Activated CD8-positive, alpha-beta memory T cell treated with anti-CD3 and anti-CD28 coated beads for 4 hours (primary cell): ENCODE measurements at places on chromosomes 1 and 21.

- DNase-seq: peak; percentile 36
Measured at GRCh38 chr1:26993237-26994019, at the start of gene TRNP1. TRNP1 (plus strand) TSS chr1:26993692; CDS start chr1:26993787, 95 bp downstream.

GRCh38 chr1:171817511-171818265, 23.6 kb upstream of the DNM3 start:
- peak; percentile 4 for DNase-seq

- no peak for DNase-seq
Measured at GRCh38 chr1:221040691-221041285, 161.5 kb downstream of the HLX start.

GRCh38 chr1:90964444-90965035, 57.3 kb downstream of the ZNF644 start:
- no peak for DNase-seq

DNA sequence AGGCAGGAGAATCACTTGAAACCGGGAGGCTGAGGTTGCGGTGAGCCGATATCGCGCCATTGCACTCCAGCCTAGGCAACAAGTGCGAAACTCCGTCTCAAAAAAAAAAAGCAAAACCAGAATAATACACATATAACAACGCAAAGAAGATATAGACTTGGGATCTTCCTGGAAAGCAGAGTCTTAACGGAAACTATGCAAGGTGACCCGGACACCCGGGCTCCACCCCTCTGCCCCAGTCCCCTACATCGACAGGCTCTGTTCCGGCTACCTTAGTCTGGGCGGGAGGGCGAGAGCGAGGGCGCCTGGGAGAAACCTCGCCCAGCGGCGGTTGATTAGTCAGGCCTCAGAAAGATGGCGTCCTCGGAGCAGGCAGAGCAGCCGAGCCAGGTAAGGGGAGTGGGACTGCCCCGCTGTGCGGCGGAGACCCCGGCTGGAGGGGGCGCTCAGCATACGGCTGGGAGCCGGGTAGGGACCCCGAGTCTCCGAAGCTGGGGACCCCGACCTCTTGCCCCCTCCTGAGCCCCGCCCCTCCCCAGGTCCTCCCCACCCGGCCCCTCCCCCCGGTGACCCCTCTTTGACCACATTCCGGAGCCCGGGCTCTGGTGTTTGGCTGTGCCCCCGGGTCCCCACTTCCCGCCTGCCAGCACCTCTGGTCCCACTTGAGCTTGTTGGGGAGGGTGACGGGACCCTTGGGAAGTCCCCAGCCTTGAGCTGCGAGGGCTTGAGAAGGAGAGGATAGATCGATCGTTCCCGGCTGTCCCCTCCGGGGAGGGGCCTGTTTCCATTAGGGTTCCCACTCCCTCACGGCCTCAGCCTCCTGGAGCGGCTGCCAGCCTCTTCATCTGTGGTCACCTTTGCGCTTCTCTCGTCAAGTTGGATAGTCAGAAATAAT, at the start of gene PEX14:
TSS of gene PEX14 (plus strand) at position 338 of the 895 bp plus-strand sequence. CDS start at position 355, 17 bp downstream.
- DNase-seq: peak; percentile 72

GRCh38 chr1:156640842-156641706, 843 bp upstream of the BCAN start:
- DNase-seq: no peak

- DNase-seq: no peak
Measured at GRCh38 chr1:143611159-143611558, 360.6 kb downstream of the FAM72C start.

- DNase-seq: peak; percentile 50
Measured at GRCh38 chr1:3910857-3911845, 11.1 kb upstream of the C1orf174 start.

GRCh38 chr1:60425528-60425927, 352.0 kb upstream of the C1orf87 start:
- DNase-seq: no peak

DNA sequence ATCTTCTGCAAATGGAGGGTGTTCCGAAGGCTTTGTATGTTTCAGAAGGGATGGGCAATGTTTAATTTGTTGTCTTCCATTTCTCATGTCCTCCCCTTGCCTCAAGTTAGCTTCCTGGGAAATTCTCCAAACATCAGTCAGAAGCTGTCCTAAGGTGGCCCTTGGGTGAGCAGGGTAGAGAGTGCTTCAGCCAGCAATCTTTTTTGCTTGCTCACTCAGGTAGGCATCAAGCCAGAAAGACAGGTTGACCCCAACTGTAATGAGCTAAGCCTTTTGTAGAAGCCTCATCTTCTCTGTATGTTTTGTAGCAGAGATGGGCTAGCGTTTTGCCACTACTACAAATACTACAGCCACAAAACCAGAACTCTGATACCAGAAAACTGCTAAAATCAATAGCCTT, 321.5 kb upstream of the FAM78B start:
- no peak for DNase-seq

- no peak for DNase-seq
Measured at GRCh38 chr1:221824025-221824424, 82.1 kb upstream of the DUSP10 start.

- no peak for DNase-seq
Measured at GRCh38 chr1:14539953-14540563, 58.4 kb upstream of the KAZN start.

- no peak for DNase-seq
Measured at GRCh38 chr1:181077576-181078242, 10.8 kb upstream of the IER5 start.
